Dermis blood vessel endothelial cell (primary cell): ENCODE measurements at places on chromosomes 1 and 21.
A peak's percentile ranks its signal among the peaks of the same experiment; 100 is the strongest.

GRCh38 chr1:227315629-227316346 lies 2.5 kb downstream of the CDC42BPA start:
- peak; percentile 78 for DNase-seq

- DNase-seq: no peak
Measured at GRCh38 chr21:43899307-43900077, 34.5 kb downstream of the AGPAT3 start.

DNA sequence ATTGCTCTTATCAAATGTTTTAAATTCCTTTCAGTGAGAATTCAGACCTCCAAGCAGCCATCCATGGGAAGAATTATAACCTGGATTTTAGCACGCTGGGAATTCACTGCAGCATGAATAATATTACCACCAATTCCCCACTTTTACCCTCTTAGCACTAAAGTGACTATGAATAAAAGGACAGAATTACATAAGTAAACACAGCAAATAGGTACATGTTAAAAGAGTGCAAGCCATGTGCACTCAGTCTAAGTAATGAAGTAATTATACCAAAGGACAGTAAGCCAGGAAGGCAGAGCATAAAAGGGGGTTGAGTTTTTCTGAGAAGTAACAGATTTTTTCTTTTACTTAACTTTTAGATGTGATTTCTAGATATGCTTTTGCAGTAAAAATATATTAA lies 176.3 kb downstream of the DENND1B start:
- no peak for DNase-seq

- DNase-seq: no peak
Measured at GRCh38 chr1:29415861-29416260, 179.5 kb downstream of the PTPRU start.

DNA sequence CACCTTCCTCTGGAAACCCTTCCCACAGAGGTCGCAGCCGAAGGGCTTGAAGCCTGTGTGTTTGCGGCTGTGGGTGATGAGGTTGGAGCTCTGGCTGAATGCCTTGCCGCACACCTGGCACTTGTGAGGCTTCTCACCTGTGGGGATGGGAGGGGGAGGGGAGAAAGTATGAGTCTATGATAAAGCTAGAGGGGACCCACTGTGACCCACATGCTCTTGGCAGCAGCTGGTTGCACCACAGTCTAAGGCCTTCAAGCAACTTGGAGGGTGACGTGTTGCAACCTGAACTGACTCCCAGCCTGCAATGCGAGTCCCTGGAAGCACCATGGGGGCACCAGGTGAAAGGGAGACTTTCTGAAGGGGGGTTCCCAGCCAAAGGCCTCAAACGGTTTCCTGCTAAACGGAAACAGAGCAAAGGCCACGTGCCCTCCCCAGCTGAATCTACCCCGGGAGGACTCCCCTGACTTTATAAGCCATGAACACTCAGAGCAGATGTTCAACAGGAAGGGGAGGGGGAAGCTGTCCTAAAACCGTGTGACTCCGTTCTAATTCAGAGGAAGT lies 10.6 kb downstream of the GFI1 start:
- DNase-seq: no peak

- DNase-seq: no peak
Measured at GRCh38 chr1:95282518-95282895, 48.5 kb downstream of the RWDD3 start.

DNA sequence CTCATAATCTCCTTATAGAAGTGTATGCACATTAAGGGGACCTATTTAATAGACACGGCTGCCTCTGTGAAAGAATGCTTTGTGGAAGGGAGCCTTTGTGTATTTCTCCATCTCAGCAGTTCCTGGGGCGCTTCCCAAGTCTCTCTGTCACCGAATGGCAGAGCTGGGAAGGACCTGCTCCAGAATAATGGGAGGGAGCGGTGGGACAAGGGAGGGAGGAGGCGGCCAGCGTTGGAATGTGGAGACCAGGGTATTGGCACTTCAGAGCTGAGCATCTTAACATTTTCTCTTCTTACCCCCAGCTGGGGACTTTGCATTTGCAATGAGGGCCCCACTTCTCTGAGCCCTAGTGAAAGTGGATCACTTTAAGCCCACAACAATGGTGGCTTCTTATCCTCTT lies 23.9 kb downstream of the CACHD1 start:
- DNase-seq: no peak

DNA sequence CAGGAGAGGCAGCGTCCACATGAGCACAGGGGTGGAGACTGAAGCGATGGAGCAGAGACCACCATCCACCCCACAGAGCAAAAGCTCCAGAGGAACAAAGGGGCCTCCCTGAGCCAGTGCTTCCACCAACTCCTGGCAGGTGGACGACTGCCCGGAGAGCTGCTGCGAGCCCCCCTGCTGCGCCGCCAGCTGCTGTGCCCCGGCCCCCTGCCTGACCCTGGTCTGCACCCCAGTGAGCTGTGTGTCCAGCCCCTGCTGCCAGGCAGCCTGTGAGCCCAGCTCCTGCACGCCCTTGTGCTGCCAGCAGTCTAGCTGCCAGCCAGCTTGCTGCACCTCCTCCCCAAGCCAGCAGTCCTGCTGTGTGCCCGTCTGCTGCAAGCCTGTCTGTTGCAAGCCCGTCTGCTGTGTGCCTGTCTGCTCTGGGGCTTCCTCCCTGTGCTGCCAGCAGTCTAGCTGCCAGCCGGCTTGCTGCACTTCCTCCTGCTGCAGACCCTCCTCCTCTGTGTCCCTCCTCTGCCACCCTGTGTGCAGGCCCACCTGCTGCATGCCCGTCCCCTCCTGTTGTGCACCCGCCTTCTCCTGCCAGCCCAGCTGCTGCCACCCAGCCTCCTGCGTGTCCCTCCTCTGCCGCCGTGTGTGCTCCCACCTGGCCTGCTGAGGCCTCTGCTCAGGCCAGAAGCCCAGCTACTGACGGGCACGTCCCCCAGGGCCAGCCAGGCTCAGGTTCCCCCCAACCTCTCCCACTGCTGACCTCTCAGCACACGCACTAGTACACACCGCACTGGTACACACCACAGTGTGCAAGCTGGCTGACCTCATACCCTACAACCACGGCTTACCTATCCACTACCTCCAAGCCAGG lies 5.4 kb downstream of the KRTAP10-12 start:
- DNase-seq: no peak

GRCh38 chr1:111739925-111740765 lies 950 bp upstream of the INKA2 start:
- peak; percentile 82 for DNase-seq

- DNase-seq: no peak
Measured at GRCh38 chr1:178579562-178579961, 66.7 kb downstream of the TEX35 start.

DNA sequence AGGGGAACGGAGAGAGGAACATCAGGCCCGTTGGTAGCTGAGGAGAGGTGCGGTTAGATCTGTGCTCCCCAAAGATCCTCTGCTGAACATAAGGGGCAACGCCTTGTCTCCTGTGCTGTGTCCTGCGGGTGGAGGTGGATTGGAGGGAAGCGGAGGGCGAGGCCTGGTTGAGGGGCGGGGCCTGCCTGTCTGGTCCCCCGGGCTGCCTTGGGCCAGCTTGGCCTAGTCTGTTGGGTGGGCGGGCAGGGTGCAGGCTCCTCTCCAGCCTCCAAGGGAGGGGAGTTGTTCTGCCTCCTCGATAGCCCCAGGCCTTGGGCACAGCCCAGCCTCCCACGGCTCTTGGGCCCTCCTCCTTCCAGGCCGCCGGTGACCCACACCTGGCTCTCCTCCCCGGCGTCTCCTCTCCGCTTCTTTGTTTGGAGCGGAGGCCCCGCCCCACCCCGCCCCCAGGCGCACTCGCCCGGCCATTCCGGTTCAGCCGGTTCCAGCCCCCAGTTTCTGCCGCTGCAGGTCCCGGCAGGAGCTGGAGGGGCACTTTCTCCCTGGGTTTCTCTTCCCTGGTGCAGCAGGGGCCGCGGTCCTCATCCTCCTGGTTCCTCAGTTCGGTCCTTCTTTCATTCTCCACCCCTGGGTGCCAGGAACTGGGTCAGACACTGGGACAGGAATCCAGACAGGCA lies 19.4 kb downstream of the PTPRF start:
- DNase-seq: peak; percentile 40

DNA sequence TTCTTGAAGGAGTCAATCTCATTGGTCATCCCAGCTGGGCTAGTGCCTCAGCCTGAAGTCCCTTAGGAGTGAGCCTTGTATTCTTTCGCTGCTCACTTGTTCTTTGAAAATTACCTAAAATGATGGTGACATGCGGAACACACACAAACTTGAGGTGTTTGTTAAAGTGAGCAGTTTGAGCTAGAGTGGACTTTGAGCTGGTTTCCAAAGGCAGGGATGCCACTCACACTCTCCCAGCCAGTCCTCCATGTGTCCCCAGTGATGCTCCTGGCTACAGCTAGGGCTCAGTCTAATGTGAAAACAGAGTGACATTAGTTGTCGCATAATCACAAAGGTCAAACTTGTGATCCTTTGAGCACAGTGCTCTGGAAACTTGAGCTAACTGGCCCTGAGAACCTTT lies 84.3 kb downstream of the DTL start:
- DNase-seq: no peak

DNA sequence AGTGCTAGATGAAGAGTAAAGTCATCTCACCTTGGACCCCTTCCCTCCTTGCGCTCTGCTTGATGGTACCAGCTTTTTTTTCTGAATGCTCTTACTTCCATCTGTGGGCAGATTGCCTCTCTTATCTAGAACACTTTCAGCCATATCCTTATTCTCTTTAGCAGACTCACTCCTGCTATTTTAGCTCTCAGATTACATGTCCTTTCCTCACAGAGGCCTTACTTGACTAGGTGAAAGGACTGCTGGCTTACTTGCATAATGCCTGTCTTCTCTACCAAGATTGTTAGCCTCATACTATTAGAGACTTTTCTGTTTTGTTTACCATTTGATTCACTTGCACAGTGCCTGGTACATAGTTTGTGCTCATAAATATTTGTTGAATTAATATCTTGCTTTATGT lies 9.3 kb downstream of the IFI44 start:
- no peak for DNase-seq

DNA sequence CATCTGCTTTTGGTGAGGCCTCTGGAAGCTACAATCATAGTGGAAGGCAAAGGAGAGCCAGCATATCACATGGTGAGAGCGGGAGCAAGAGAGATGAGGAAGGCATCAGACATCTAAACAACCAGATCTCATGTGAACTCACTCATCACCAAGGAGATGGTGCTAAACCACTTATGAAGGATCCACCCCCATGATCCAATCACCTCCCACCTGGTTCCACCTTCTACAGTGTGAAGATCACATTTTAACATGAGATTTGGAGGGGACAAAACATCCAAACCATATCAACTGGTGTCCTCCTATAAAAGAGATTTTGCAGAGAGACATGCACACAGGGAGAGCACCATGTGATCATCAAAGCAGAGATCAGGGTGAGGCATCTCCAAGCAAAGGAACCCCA lies 578.6 kb downstream of the MATN1 start:
- no peak for DNase-seq

DNA sequence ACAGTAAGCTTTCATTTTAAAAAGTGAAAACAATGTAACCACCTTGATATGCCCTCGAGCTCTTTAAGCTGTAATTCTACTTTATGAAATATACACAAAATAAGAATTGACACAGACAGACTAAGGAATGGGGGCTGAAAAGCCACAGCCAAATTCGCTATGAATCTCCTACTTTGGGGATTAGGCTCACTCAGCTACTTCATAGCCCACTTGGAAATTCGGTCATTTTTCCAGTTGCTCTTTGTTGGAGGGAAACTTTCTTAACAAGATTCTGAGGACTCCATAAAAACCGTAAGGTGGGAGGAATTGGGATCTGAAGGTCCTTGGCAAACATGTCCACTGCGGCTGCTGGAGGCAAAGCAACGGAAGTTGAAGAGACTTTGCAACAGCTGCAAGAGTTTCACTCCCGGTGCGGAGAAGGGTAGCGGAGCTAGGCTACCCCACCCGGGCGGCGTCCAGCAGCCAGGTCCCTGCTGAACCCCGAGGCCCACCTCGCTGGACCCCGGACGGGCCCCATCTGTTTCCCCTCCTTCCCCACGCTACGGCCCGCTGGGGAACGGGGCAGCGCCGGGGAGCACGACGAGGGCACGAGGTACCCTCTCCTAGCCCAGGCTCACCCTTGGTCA lies 634 bp downstream of the MYCBP start:
- DNase-seq: peak; percentile 39

DNA sequence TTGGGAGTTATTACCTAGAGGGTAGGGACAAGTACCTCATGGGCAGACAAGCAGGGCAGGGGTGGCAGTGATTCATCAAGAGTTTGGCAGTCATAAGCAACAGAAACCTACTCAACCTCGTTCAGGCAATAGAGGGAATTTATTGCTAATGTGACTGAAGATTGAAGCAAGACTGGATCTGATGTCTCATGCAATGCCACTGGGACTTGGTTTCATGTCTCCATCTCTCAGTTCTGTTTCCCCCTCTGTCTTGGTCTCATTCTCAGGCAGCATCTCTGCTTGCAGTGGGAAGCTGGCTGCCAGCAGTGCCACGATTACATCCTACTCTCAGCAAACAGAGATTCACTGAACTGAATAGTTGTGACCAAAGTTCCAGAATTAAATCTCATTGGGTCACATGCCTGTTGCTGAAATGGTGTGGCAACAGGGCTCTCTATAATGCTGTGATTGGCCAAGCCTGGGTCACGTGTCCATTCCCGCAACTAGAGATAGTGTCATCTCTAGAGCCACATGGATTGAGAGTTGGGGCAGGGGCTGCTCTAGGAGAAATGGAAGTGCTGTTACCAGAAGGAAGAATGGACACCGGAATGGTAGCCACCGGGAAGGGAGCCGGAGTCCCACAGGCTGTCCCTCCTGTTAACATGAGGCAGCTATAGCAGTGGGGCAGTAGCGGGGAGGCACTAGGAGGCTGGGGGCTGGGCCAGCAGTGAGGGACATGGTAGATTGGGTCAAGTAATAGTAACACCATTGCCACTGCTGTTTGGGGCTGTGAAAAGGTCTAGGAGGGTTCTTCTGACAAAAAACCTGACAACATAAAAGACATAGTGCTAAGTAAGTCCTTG lies 3.9 kb upstream of the CDC42 start:
- no peak for DNase-seq

DNA sequence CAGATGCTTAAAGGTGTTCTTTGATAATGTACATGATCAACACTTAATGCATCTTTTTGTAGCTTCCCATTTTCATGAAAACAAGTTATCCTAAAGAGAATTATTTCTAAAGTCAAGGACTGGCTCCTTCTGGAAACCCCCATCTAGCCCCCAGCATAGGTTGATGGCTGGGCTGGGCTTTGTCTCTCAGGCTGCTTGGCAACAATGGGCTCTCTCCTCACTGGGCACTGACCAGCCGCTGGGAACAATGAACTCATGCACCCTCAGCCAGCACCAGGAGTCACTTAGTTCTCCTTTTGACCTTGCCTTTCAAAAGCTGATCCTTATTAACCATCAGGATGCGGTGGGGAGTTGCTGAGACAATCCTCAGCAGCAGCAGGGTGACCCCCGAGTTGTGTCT lies 293.0 kb upstream of the PLXNA2 start:
- DNase-seq: no peak

- DNase-seq: no peak
Measured at GRCh38 chr1:9451081-9451480, 88.2 kb upstream of the SLC25A33 start.

DNA sequence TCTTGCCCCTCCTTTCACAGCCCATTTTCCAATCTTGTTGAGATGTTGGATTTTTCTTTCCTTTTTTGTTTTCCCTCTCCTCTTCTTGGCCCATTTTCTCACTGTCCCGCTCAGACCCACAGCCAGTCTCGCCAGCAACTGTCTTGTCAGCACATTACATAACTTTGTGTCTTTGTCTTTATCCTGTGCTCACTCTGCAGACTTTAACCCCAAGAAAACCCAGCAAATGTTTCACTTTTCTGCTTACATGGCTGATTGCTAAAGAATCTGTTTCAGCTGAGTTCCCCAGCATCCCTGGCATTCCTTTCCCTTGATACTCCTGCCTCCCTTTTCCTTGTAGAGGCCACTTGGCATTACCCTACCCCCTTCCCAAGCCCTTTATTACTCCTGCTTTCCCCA lies 74.6 kb downstream of the ZNF648 start:
- DNase-seq: no peak
